ENCODE measurements at places on chromosomes 16 and 17.

GRCh38 chr17:42317266-42317845 lies 29.1 kb downstream of the STAT5A start:
- no peak for DNase-seq

DNA sequence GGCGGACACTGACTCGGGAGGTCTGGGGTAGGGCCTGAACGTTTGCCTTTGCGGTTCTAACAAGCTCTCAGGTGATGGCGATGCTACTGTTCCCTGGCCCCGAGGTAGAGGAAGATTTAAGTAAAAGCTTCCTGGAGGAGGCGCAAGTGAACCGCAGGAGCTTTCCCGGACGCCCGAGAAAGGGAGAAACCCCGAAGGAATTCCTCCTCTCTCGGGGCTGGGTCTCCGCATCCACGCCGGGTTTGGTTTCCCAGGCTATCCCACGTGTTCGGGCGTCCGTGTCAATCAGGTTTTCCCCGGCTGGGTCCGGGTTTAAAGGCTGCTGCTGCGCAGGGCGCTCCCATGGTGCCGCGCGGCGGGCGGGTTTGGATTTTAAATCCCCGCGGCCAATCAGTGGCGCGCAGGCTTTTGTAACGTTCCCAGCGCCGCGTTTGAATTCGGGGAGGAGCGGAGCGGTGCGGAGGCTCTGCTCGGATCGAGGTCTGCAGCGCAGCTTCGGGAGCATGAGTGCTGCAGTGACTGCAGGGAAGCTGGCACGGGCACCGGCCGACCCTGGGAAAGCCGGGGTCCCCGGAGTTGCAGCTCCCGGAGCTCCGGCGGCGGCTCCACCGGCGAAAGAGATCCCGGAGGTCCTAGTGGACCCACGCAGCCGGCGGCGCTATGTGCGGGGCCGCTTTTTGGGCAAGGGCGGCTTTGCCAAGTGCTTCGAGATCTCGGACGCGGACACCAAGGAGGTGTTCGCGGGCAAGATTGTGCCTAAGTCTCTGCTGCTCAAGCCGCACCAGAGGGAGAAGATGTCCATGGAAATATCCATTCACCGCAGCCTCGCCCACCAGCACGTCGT lies at the start of gene PLK1:
PLK1 (plus strand) TSS at position 460 of the 844 bp plus-strand sequence; CDS start at position 504, 44 bp downstream.
- DNase-seq: no peak

DNA sequence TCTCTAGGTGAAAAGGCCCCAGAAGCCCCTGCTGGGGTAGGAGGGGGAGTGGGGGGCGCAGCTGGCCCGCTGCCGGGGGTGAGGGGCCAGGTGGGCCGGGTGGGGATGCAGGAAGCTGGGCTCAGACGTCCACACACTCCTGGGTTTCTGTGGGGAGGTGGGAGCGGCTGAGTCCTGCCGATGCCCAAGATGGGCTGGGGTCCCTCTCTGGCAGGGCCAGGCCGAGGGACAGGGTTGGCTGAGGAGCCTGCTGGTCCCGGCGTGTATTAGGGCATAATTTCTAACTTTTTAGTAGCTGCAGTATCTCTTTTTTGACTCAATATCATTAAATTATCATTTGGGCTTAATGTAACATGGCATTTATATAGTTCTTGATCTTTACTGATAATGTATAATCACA lies 121.4 kb upstream of the CORO6 start:
- no peak for DNase-seq

GRCh38 chr16:19662351-19662750 lies 55.7 kb downstream of the KNOP1 start:
- DNase-seq: no peak

DNA sequence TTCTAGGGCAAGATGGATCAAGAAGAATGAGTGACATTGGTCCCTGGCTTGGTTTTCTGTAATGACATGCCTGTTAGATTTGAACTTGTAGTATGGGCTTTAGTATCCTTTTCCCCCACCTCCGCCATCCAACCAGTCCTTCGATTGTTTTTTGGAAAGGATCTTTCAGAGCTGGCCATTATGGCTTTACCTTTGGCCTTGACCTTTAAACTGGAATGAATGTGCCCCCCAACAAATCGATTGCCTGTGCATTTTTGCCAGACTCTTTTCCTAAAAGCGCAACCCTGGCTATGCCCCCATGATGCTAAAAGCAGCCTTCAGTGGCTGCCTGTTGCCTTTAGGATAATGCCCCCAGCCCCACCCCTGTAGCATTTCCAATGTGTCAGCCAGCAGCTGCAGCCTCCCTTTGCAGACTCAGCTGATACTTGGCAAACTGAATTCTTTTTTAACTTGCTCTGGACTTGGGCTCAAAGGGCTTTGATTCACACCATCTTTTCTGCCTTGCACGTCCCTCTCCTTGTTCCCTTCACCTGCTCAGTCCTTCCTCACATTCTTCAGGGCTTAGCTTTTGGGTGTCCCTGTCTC lies 4.0 kb downstream of the GPRC5C start:
- no peak for DNase-seq

DNA sequence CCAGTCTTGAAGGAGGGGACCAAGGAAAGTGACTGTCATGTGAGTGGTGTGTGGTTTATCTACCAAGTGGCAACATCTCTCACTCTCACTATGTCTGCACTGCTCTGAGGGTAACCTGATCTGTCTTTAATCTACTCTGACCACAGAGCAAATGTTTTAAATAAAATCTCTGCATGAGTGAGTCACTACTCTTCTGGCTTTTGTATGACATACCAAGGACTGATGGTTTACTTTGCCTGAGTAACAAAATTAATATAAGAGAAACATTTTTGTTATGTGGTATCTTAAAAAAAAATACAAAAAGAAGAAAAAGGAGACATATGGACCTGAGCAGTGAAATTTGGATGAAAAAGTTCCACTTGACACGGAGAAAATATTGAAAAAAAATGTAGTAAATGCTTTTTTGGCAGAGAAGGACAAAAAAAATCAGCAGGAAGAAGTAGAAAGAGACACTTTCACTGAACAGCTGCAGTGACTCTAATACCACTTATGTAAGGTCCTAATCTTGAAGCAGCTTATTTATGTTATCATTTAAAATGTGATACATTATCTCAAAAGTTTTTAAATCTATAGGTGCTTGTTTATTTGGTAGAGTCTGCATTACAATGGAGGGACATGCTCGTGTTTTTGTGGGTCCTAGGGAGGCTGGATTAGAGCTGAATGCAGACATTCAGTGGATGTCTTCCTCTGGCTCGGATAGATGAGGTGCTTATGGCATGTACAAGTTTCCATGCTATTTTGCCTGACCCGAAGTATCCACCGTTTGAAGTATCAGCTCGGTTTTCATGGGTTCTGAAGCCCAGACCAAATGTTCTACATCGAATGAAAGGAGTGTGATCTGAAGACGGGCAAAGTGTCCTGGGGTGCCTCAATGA lies 240.7 kb downstream of the MAP2K6 start:
- DNase-seq: peak; percentile 42

GRCh38 chr16:81996664-81997509 lies 14.4 kb downstream of the SDR42E1 start:
- no peak for DNase-seq

- no peak for DNase-seq
Measured at GRCh38 chr16:67155295-67156142, 4.2 kb downstream of the TRADD start.

DNA sequence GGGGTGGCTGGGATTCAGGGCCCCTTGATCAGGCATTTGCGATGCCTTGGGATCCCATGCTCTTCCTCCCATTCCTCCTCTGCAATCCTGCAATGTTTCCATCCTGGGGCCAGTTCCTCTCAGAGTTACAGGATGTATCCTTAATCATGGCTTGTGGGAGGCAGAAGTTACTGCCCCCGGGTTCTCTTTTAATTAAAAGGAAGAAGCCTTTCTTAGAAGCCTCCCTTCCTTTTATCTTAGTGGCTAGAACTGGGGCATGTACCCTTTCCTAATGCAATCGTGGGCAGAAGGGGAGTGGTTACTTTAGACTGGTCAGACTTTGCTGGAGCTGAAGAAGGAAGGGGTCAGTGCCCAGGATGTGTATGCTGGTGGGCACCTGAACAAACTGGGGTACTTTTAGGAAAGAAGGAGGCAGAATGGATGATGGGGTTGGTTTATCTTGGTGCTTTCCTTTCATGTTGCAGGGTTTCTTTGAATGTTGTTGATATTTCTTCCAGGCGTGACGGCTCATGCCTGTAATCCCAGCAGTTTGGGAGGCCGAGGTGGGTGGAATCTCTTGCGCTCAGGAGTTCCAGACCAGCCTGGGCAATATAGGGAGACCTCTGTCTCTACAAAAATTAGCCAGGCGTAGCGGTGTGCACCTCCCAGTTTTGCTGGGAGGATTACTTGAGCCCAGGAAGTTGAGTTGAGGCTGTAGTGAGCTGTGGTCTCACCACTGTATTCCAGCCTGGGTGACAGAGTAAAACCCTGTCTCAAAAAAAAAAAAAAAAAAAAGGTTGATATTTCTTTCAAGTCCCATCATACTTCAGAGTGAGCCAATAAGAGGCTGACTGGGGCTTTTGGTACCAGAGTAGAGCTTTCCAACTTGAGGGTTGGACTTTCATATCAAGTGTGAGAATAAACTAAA lies 13.2 kb upstream of the SPN start:
- DNase-seq: no peak

GRCh38 chr17:17309356-17309755 lies 6.2 kb downstream of the NT5M start:
- no peak for DNase-seq

DNA sequence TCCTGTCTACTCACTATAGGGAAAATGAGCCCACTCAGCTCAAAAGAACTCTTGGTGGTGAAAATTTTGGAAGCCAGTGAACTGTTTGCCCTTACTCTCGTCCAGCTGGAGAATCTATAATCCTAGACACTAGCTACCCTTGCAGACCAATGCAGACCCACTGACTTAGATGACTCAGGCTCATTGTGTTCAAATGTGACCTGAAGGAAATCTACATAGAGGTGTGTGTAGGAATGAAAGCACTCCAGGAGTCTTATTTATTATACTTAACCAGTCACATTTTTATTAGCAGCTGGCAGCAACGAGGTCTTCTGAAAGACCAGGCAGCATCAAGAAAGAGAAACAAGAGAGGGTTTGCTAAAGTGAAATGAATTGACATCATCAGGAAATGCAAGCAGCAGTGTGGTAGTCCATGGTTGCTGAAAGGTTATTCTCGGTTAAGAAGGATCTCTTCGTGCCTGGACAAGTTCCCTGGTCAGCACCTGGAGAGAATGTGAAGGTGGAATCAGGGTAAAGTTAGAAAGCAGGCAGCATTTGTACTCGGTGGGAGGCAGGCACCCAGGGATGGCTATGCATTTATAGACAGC lies 1.4 kb downstream of the KRTAP29-1 start:
- no peak for DNase-seq

- no peak for DNase-seq
Measured at GRCh38 chr16:79519448-79519847, 81.1 kb downstream of the MAF start.

- DNase-seq: no peak
Measured at GRCh38 chr17:80413771-80414507, 1.0 kb upstream of the ENDOV start.

- DNase-seq: no peak
Measured at GRCh38 chr17:42653179-42654124, 5.6 kb upstream of the TUBG2 start.

- no peak for DNase-seq
Measured at GRCh38 chr16:58733248-58733670, 857 bp downstream of the GOT2 start.

- DNase-seq: no peak
Measured at GRCh38 chr16:48451323-48451722, 66.1 kb upstream of the SIAH1 start.

- DNase-seq: no peak
Measured at GRCh38 chr17:34412965-34413441, 50.0 kb upstream of the CCL1 start.

DNA sequence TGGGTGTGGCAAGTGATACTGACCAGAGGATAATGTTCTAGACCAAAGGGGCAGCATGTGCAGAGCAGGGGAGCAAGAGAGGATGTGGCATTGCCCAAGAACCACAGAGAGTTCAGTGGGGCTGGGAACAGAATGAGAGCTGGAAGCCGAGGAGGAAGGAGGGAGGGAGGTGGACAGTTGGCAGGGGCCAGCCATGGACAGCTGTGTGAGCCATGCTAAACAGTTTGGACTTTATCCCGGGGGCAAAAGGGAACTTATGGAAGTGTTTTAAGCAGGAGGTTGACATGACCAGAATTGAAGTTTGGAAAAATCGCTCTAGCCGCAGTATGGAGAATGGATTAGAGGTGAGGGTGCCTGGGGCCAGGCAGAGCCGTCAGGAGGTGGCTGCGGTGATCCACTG lies 29.4 kb upstream of the TMEM132E start:
- DNase-seq: no peak

DNA sequence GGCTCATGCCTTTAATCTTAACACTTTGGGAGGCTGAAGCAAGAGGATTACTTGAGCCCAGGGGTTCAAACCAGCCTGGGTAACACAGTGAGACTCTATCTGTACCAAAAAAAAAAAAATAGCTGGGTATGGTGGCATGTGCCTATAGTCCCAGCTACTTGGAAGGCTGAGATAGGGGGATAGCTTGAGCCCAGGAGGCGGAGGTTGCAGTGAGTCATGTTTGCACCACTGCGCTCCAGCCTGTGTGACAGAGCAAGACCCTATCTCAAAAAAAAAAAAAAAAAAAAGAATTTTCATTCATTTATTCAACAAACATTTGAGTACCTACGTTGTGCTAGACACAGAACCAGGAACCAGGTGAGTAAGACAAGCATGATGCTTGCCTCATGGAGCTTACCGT lies 73.6 kb upstream of the MRTFB start:
- DNase-seq: no peak

- no peak for DNase-seq
Measured at GRCh38 chr17:70106551-70106950, 31.5 kb downstream of the KCNJ16 start.

GRCh38 chr17:79803421-79803996 lies 6.6 kb upstream of the CBX8 start:
- DNase-seq: no peak

DNA sequence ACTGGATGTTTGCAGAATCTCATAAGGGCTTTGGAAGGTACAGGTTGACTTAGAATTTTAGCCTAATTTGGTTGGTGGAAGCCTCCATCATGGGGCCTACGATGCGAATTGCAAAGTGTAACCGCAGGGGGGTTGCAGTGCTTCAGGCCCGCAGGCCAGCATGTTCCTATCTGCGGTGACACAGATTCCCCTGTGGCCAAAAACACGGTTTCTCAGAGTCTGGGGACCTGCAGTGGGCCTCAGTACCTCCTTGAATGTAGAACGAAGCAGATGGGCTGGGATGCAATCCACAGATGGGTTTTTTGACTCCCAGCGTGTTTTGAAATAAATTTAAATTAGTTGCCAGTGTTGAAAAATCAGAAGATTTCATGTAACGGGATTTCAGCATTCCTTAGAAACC lies 34.7 kb downstream of the KIAA0513 start:
- DNase-seq: no peak

- no peak for DNase-seq
Measured at GRCh38 chr16:9309844-9310243, 218.4 kb downstream of the HAPSTR1 start.

DNA sequence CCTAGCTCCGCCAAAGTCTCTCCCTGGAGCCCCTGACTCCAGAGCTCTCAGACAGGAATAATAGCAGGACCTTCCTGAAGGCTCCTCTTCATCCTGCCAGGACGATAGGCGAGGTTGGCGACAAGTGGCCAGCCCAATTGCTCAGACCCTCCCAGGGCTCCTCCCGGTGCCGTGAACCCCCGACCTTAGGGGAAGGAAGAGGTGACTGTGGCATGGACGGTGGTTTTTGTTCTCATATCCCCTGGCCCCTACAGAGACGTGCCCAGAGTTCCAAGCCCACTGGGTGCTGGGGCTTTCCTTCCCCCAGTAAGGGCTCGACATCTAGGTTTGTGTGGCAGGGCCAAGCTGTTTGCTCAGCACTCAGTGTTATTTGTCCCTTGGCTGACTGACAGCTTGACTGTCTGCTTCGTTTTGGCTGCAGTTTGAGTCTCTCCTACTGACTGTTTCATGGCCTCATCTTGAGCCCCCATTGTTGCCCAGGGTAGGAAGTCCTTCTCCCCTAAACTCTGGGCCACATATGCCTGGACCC lies 4.6 kb upstream of the ADCY7 start:
- DNase-seq: no peak
